Lung (tissue), 17 donors: ENCODE measurements at places on chromosomes 7 and 10. TPM values are rescaled to one million over a fixed set of nuclear protein-coding genes. Genes with fewer than 3 reads are reported as not detected.

Gene RARRES2
- total RNA-seq, result 161 TPM

Gene NPSR1
- not detected for total RNA-seq

- DNase-seq, result no peak
Observed at GRCh38 chr7:116211913-116212596, 1.7 kb downstream of the TES start.

- no peak for DNase-seq
Observed at GRCh38 chr7:96737545-96738050, 28.0 kb upstream of the SEM1 start.

- no peak for DNase-seq
Observed at GRCh38 chr7:114343949-114344708, 70.5 kb upstream of the FOXP2 start.

DNA sequence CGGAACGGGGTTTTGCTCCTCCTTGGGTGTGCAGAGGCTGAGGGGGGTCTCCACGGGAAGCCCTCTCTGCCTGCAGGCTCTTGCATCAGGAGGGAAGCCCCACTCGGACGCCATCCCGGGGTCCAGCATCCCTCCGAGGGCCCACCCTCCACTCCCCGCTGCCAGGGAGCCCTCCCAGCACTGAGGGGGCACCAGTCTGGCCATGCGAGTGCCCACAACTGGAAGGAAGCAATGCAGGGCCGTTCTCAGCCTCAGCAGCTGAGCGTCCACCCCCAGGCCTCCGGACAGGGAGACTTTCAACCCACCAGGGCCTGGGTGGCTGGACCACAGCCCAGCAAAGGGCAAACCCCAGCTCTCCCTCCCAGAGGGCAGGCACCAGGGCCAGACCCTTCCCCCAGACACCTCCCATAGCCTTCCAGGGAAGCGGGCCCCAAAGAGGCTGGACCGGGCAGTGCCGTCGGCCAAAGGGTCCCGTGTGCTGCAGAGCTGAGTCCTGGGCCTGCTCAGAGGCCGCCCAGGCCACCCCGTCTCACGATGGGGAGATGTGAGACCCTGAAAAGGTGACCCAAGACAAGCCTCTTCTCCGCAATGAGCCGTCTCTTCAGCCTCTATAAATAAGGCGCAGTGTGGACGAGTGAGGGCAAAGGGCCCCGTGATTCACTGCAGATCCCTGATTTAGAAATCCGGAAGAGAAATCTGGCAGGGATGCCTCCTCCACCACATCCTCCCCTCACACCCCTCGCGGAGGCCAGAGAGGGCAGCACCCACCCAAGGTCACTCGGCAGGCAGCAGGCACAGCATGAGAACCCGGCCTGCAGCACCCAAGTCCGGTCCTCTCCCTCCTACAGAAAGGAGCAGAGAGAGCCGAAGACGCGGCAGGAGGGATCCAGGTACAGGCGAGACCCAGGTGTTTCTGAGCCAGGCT lies 81.9 kb upstream of the DNAAF5 start:
- DNase-seq, result no peak

- no peak for DNase-seq
Observed at GRCh38 chr10:69093933-69094332, 6.0 kb downstream of the SRGN start.

- DNase-seq, result no peak
Observed at GRCh38 chr7:147805996-147806576, 784.5 kb upstream of the C7orf33 start.

DNA sequence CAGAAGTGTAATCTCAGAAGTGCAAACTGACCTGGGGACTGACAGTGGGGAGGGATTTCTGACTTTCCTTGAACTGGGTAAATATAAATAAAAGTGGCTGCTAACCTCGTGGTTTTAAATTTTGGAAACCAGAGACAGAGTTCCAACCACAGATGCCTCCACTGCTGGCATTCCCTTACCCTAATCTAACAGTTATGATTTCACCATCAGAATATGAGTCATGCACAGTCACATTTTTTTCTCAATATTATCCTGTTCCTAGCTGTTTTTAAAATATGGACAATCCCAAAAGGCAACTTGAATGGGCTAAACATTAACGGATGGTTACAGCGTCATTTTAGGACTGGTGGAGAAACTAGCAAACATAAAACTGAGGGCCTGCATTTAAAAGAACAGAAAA lies 264.3 kb upstream of the INHBA start:
- DNase-seq, result no peak

DNA sequence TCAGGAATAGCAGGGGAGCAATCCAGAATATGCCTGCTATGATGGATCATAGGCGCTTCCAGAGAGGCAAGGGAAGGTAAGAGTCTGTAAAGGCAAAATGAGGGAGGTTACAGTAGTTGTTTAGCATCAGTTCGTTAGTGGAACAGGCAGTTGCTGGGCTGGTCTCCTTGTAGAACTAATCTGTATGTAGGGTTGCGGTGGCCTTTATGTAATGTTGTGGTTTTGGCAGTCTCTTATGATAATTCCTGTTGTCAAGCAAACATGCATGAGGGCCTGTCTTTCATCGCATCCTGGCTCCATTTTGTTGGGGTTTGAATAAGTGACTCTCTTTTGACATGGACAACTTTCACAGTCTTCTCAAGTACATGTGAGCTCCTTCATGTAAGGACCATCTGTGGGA lies 427.8 kb upstream of the LRGUK start:
- DNase-seq, result no peak

- peak; percentile 37 for DNase-seq
Observed at GRCh38 chr7:37930226-37930948, 9.9 kb downstream of the EPDR1 start.
